ENCODE measurements at places on chromosomes 1 and 21.

DNA sequence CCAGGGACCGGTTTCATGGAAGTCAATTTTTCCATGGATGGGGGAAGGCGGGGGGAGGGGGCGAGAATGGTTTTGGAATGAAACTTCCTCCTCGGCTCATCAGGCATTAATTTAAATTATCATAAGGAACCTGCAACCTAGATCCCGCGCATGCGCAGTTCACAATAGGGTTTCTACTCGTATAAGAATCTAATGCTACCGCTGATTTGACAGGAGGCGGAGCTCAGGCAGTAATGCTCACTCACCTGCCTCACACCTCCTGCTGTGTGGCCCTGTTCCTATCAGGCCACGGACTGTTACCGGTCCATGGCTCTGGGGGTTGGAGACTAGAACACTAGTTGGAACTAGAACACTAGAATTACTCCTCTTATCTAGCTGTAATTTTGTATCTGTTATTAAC lies 38.0 kb downstream of the PRRX1 start:
- no peaks in the 10 kb centered on the region for H3K27me3 ChIP-seq
- no peaks in the 10 kb centered on the region for H3K36me3 ChIP-seq
- DNase-seq, result no peak
- H3K27ac ChIP-seq, result no peak overlapping the region
- no peaks in the 10 kb centered on the region for H3K4me1 ChIP-seq

- H3K4me1 ChIP-seq, result peaks cover 10% of the 10 kb centered on the region
- peaks cover 3% of the 10 kb centered on the region for H3K27me3 ChIP-seq
- H3K27ac ChIP-seq, result peak overlapping the region; percentile 95
- no peaks in the 10 kb centered on the region for H3K36me3 ChIP-seq
Observed at GRCh38 chr21:33642896-33643657, 776 bp downstream of the ITSN1 start.

DNA sequence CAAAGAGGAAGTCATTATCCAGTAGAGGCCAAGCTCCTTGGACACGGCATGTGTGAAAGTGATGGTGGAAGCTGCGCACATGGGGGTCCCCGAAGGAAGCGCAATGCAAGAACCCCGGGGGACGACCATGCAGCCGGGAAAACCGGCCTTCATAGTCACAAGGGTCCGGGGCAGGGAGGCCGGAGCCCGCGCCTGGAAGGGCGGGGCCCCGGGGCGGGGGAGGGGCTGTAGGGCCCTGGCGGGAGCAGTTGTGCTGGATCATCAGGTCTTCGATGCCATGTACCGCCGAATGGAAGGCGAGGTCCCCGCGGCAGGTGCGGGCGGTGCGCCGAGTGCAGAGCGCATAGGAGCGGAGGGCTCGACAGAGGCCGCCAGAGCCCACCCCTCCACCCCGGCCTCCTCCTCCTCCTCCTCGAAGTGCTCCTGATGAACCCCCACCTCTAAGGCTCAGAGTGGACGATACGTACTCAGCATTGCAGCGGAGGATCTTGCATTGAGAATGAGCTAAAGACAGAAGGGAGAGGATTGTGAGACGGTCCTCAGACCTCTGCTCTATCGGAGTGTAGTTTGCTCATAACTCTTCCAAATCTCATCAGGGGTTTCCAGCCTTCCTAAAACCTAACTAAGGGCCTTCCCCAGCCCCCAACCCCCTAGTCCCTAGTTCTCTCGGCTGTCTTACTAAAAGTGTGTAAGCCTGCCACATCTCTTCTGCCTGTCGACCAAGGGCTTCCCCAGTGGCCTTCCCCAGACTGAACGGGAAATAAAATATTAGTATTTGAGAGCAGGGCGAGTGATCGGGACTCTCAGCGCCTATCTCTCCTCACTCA lies 2.1 kb downstream of the HJV start:
- no peak overlapping the region for H3K27ac ChIP-seq
- H3K27me3 ChIP-seq, result peaks cover 9% of the 10 kb centered on the region
- no peaks in the 10 kb centered on the region for H3K4me1 ChIP-seq
- peaks cover 12% of the 10 kb centered on the region for H3K36me3 ChIP-seq

GRCh38 chr1:108042610-108043009 lies 77.6 kb upstream of the VAV3 start:
- no peak overlapping the region for H3K4me3 ChIP-seq
- H3K4me1 ChIP-seq, result peaks cover 3% of the 10 kb centered on the region
- DNase-seq, result no peak
- H3K36me3 ChIP-seq, result no peaks in the 10 kb centered on the region
- no peak overlapping the region for H3K27ac ChIP-seq

DNA sequence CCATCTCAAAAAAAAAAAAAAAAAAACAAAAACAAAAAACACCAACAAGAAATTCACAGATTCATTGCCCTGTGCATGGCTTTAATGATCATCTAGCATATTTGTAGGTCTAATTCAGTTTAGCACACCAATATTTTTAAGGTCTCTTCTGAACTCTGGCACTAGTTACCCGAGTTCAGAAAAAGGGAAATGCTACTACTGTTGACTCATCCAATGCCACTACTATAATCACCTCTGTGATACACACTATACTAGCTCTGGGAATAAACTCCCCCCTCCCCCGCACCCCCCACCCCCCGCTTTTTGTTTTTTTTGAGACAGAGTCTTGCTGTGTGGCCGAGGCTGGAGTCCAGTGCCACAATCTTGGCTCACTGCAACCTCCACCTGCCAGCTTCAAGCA lies 55.6 kb downstream of the FBXO42 start:
- H3K27me3 ChIP-seq, result no peaks in the 10 kb centered on the region
- peaks cover 4% of the 10 kb centered on the region for H3K4me1 ChIP-seq
- H3K4me3 ChIP-seq, result no peak overlapping the region
- no peaks in the 10 kb centered on the region for H3K36me3 ChIP-seq
- no peak overlapping the region for H3K27ac ChIP-seq
- no peak for DNase-seq

- no peak overlapping the region for H3K27ac ChIP-seq
- H3K27me3 ChIP-seq, result no peaks in the 10 kb centered on the region
- H3K4me1 ChIP-seq, result peaks cover 2% of the 10 kb centered on the region
- no peak for DNase-seq
Observed at GRCh38 chr21:38500073-38500472, 1.8 kb upstream of the ERG start.

Measured in glutamatergic neuron (in vitro differentiated cells).